ENCODE measurements at places on chromosomes 16 and 17.

- DNase-seq = no peak
Observed at GRCh38 chr17:80942423-80943345, 49.0 kb upstream of the CHMP6 start.

- no peak for DNase-seq
Observed at GRCh38 chr17:33014751-33015150, 23.1 kb downstream of the SPACA3 start.

GRCh38 chr17:3683054-3683511 is 12.9 kb downstream of the P2RX5 start:
- DNase-seq = no peak

DNA sequence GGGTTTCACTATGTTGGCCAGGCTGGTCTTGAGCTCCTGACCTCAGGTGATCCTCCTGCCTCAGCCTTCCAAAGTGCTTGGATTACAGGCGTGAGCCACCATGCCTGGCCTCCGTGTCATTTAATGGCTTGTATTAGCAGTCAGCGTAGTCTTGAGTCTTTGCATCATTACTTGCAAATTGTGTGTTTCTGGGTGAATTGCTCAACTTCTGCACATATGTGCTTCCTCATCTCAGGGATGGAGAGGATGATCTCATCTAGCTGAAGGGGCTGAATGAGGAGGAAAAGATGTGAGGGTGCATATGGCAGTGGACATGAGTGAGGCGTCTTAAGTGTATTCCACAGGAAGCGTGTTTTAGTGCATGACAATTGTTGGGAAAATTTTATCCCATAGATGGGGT is 155.8 kb downstream of the SNX29 start:
- no peak for DNase-seq

DNA sequence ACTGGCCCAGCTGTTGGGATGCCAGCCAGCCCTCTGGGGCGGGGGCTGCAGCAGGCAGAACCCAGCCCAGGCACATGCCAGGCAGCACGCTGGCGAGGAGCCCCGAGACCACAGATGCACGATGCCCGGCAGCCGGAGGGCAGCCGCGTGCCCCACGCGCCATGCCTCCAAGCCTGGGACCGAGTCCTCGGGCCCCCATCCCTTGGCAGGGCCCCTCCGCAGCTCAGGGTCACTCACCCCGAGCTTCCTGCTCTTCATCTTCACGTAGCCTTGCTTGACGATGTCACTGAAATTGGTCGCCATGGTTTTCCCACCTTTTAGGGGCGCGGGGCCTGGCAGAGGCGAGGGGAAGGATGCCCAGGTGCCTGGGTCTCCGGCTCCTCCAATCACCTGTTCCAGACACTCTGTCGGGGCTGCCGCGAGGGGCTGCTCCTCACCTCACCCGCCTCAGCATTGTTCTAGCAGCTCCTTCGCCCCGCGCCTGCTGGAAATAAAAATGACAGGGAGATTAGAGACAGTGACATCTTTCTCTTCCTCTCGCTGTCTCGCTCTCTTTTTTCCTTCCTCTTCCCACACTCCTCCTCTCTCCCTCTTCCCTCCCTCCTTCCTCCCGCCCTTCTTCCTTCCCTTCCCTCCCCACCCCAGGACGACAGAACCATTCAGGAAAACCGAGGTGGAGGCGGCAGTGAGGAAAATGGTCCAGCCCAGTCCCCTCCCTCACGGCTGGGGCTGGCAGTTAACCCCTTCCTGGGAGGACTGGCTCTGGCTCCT is 6.9 kb downstream of the DOK4 start:
- DNase-seq = no peak

DNA sequence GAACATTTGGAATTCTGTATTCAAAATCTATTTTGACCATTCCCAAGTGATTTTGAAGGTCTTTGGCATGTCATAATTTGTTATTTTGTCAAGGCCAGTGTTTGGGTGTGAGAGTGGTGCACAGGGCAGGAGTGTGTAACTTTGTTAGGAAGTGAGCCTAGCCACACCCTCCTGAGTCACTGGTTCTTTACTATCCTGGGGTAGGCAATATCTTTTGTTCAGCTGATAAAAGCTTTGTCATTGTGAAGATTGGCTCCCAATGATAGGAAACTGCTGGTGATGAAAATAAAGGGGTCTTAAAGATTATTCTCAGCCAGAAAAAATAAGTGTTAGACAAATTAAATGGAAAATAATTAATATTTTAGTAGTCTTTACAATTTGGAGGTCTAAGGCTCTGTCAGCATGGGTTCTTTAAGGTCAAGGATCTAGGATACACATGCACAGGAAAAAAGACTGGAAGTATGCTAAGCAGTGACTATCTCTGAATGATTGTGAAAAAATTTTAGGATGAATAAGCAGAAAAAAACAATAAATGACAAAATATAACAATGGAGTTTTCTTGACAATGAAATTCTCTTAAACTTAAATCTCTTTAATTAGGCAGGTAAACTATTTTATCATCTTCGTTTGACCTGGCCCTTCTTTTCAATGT is 5.1 kb downstream of the UBN1 start:
- no peak for DNase-seq

- no peak for DNase-seq
Observed at GRCh38 chr17:42530952-42531454, 5.0 kb upstream of the NAGLU start.

DNA sequence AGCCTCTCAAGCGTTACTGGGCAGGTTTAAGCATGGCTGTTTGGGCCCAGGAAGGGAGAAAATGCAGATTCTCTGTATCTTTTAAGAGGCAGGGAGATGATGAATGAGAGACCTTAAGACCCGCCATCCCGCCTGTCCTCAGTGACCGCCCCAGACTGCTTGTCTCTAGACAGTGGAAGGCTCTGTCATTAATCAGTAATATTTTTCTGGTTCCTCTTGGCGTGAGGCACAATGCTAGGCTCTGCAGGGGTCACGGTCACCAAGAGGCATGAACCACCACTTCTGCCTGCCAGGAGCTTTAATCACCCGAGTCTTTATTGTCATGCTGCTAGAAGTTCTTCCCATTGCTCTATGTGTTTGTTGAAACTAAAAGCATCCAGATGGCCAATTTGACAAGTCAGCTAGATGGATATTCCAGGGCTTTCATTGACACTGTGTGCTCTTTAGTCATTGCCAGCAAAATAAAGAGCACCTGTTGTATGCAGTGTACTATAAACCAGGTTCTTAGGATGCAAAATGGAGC is 3.2 kb downstream of the SLC6A2 start:
- no peak for DNase-seq

DNA sequence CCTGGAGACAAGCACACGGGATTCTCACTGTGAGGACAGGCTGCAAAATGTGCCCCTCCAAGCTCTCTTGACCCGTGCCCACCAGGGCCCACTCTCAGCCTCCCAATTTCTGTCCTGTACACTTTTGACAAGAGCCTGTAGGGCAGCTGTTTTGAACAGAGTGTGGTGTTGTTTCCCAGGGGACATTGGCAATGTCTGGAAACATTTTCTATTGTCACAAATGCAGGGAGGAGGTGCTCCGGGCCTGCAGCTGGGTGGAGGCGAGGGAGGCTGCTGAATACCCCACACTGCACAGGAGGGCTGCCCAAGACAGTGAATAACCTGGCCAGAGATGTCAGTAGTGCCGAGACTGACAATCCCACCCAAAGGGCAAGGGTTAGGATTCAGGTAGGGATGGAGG is 10.5 kb downstream of the CEP295NL start:
- no peak for DNase-seq

DNA sequence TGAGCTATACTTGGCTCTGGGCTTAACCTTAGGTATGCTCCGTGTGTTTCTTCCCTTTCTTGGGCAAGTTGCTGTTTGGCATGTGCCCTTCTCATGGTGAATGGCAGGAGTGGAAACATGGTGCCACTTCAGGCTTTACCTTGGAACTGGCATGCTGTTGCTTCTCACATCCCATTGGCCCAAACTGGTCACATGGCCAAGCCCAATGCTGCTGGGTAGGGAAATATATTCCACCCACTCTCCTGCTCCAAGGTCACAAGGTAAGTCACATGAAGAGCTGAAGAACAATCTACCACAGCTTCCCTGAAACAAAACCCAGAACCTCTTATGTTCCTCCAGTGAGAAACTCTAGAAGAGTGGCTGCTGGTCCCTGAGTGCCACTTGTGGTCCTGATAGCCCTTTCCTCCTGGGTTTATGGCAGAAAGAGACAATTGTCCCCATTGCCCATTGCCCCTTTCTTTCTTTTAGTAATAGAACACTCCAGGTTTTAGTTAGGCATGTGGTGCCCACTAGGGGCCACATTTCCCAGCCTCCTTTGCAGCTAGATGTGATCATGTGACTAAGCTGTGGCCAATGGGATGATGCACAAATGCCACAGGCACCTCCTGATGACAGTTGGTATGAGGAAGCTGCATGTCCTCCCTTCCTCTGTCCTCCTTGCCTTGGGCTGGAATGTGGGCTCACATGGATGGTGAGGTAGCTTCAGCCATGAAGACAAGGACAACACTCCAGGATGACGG is 50.3 kb downstream of the MEOX1 start:
- DNase-seq = no peak

- no peak for DNase-seq
Observed at GRCh38 chr17:81693509-81694210, 9.5 kb upstream of the MRPL12 start.

- no peak for DNase-seq
Observed at GRCh38 chr16:69313469-69313868, 2.3 kb downstream of the VPS4A start.

DNA sequence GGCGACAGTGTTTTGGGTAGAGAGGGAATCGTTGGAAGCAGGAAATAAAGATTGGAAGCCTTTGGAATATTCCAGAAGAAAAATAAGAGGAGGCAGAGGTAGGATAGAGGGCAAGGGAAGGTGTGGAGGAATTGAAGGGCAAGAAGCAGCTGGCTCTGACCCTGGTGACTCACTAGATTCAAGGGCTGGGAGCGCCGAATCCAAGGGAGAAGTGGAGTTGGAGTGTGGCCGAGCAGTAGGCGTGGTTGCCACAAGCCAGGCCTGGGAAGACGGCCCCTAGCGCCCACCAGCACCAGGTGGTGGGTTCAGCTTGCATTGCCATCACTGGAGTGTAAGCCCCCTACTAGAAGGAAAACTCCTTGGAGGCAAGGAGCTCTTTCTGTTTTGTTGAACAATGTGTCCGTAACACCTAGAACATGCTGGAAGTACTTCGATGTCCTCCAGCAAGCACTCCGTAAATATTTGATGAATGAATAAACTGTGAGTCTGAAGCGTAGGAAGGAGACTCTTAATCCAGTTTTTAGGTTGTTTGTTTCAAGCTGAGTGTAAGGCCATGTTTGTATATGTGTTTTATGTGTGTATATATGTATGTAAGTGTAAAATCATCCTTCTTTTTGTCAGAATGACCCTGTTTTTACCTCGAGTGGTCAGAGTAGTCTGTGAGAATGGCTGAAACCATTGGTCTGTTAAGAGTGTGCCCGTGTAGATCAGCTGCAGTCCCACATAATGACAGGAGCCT is 139.5 kb downstream of the CMIP start:
- no peak for DNase-seq

DNA sequence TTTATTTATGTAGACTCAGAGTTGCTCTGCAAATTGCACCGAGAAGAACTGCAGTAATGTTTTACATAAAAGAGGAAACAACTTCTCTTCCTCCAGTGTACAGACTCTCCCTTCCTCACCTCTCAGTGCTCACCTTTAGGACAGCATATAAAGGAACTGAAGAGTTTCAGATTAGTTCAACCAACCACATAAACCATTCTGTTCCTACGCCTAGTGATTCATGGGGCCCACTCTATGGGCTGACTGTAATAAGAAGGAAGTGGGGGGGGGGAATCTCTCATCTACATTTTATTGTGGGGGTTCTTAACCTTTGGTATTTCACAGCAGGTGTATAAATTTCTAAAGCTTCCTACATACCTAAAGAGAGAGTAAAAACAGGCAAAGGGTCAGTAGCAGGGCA is 18.3 kb downstream of the ZSWIM7 start:
- no peak for DNase-seq

DNA sequence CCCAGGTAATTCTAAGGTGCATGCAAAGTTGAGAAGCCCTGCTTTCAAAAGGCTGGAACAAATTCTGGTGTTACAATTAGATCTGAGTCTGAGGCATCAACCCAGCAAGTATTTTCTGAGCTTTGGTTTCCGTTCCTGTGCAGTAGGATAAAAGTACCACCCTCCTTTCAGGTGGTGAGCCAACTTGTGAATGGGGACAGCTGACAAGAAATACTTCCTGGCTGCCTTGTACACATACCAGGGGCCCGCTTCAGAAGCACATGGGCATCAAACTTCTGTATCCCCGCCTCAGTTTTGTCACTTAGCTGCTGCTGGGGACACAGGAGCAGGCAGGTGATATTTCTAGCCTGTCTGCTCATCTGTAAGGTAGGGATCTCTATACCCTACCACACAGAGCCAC is 252.2 kb downstream of the CPPED1 start:
- peak; percentile 24 for DNase-seq

DNA sequence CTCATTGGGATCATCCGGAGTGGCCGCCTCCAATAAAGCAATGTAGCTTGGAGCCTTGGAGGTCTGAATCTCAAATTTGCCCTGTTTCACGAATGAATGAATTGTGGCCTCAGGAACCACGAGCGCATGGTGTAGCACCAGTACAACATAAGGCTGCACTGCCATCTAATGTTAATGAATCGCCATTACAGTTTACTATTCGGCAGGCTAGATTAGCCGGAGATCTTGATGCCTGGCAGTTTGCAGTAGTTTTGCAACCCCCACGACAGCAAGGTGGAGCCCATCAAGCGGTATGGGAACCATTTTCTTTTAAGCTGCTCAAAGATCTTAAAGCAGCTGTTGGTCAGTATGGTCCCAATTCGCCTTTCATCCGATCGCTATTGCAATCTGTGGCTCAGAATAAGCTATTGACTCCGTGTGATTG is 18.8 kb downstream of the ALOX15B start:
- peak; percentile 26 for DNase-seq

DNA sequence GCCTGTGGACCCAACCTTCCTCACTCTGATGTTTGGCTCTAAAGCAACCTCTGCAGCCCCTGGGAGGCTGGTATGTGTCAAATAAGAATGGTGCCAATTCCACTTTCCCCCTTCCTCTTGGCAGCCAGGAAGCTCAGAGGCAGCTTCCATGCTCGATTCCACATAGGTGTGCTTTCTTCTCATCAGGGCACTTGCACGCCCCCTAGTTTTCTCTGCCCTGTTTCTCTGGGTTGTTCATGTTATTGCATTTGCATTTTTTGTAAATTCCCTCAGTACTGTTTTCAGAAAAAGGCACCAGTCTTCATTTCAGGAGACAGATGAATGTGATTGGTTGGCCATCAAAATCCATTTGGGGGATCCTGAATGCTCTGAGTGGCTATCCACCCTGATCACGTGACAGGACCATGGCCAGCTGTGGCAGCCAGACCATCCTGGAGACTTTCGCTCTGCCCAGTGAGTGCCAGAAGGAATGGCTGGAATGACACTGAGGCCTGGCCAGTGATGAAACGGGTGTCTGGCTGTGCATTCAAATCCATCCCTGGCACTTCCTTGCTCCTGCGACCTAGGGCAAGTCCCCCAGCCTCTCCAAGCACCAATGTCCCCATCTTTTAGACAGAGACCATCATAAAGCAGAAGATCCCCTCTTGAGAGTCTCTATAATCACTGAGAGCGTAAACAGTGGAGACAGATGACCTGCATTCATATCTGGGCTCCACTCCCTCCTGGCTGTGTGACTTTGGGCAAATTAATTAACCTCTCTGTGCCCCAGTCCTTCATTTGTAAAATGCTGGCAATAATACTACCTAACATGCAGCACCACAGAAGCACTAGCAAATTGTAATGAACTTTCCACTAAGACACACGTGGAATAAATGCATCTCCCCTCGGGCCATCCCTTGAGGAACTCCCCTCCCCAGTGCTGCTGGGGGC is 56.4 kb downstream of the CNGB1 start:
- no peak for DNase-seq

All from activated T-helper 1 cell treated with anti-CD3 and anti-CD28 coated beads, Interleukin-12 subunit alpha, Interleukin-12 subunit beta, Interleukin-2, Interleukin-4 antibody, amounts not matched to agents 30 ng/mL and 10 ng/mL and 1 ng/mL, durations not matched to agents 14 hours and 24 hours and 36 hours (primary cell).